ENCODE measurements at places on chromosomes 7 and 10. TPM values are rescaled to one million over a fixed set of nuclear protein-coding genes. Genes with fewer than 3 reads are reported as not detected.

DNA sequence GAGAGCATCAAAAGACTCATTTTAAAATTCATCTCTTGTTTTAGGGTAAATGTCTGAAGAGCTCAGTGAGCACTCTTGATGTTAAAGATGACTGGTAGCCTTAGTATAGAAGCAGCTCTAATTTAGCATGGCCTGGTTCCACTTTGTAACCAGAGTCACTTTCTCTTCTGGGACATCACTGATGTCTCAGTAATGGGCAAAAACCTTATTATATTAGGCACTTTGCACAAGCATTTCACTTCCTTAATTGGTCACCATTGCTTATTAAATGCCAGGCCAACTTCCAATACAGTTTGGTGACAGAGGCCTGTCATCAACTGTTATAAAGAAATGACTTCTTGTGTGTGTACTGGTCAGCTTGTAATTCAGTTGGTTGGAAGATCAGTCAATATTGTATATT is 53.0 kb downstream of the STEAP1B start:
- no peak for DNase-seq

The NPC1L1 gene
- not detected for total RNA-seq

GRCh38 chr10:78579576-78579975 is 489.2 kb upstream of the ZMIZ1 start:
- DNase-seq, result no peak

The TMEM139 gene
- 50.2 TPM for total RNA-seq

GRCh38 chr10:131786756-131787605 is 113.8 kb upstream of the PPP2R2D start:
- peak; percentile 60 for DNase-seq

The HOXA7 gene
- 2.1 TPM for total RNA-seq

The TMEM178B gene
- 29.6 TPM for total RNA-seq

GRCh38 chr7:33590916-33591315 is 314.4 kb upstream of the BMPER start:
- no peak for DNase-seq

- DNase-seq, result peak; percentile 63
These were observed 28.4 kb downstream of the TMEM130 start for GRCh38 chr7:98841179-98841997.

The OPN1SW gene
- total RNA-seq, result not detected

DNA sequence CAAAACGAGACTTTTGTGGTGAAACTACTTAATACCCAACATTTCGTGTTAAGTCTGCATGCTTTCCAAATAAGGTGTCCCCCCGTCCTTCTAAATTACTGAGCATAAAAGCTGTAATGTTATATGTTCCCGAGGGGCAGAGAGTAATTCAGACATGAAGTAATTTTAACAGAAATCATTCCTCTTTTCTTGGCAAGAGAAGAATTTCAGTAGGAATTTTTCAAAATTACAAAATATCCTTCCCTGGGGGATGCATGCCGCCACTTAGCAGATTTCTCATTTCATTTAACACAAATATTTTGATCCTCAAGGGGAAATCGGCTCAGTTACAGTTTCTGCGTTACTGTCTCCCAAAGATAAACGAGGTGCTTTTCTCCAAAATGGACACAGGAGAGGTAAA is 213.2 kb upstream of the RHOBTB1 start:
- DNase-seq, result no peak

The FAM131B gene
- total RNA-seq, result not detected

GRCh38 chr10:104707602-104708459 is 66.7 kb downstream of the SORCS3 start:
- no peak for DNase-seq

The TRRAP gene
- total RNA-seq, result 54.6 TPM

The VAX1 gene
- total RNA-seq, result not detected

The FAM241B gene
- 7.2 TPM for total RNA-seq
